IMR-90 (cell line): ENCODE measurements at places on chromosomes 2 and 18.

DNA sequence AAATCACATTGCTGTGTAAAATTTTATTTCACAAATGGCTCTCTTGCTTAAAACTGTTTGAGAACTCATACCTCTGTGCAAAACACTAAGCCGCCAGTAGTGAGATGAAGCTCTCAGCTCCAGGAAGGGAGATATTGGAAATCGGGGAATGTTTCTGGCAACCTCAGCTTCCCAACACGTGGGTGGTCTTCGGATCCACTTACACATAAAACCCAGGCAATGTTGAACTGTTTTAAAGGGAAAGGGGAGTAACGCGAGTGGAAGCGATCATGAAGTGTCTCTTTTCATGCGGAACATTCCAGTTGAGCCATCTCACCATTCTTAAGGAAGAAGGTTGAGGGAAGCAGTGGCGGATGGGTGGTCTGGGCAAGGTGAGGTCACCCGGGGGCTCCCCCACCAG is 136.8 kb downstream of the ASB1 start:
- DNase-seq, result no peak

DNA sequence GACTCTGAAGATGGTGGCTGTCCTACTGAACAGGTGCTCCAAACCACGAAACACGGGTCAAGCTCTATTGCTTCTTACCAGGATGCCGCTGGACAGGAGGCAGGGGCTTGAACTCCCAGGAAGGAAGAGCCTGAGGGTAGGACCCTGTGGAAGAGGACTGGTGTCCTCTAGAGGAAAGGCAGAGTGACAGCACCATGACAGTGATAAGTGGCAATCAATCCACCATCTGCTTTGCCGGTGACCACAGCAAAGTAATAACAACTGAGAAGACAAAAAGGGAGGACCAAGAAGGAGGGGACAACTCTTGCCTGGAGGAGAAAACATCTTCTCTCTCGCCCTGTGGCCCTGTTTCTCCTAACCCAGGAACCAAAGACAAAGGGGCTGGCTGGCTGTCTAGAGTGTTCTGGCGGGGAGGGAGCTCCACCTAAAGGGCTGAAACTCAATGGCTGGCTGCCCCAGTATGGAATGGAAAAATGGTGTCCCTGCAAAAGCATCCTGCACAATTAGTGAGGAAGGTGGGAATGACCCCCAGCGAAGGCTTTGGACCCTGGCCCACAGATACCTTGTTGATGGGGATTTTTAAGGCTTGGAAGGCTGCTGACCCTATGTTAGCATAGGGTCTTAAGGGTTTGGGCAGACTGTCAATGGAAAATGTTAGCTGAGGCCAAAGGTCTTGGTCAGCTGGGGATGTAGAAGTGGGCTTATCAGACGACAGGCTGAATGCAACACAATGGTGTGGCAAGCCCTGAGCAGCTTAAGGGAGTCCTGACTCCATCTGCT is 35.4 kb downstream of the PROC start:
- no peak for DNase-seq

GRCh38 chr2:112646102-112646719 is 472 bp downstream of the SLC20A1 start:
- DNase-seq, result no peak

- no peak for DNase-seq
Observed at GRCh38 chr2:23519334-23519651, 134.3 kb downstream of the KLHL29 start.

DNA sequence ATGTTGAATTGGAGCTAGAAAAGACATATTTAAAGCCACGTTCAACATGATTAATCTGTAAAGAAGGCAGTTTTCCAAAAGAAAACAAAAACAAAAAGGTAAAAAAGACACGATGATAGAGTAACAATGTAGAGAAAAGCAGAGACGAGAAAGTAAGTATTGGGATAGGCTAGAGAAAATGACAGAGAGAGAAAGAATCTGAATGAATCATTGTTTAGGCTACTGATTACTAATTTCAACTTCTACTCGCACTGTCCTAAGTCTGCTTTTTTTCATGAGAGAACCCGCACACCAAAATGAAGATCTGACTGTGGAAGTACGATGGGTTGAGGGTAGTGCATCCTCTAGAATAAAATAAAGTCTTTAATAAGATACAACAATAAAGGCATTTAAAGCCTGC is 1599.2 kb upstream of the TMEFF2 start:
- no peak for DNase-seq

DNA sequence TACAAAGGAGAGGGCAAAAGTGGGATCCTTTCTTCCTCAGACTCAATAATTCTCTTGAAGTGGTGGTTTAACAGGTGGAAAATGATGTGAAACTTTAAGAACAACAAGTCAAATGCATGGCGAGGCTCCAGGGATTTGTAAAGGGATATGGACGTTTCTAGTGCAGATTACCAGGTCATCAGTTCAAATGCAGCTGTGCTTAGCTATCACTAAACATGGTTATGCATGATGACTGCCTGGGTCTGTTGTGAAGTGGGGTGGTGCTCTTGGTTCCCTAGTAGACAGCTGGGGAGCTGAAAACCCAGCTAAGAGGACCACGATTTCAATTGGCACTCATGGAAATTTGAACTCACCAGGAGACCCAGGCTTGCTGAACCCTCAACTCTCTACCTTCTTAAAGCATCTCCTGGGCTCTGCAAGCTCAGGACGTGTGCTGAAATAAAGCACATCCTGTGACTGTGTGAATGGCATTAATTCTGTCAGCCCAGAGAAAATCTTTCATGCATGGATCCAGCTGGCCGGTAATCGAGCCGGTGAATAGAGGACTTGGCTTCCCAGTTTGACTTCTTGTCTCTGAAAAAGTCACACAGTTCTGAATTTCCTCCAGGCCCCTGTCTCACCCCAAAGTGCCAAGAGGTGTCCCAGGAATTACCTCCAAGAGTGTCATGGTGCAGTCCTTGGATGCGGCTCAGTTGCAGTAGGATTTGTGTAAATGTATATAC is 146.1 kb downstream of the MTX2 start:
- no peak for DNase-seq

DNA sequence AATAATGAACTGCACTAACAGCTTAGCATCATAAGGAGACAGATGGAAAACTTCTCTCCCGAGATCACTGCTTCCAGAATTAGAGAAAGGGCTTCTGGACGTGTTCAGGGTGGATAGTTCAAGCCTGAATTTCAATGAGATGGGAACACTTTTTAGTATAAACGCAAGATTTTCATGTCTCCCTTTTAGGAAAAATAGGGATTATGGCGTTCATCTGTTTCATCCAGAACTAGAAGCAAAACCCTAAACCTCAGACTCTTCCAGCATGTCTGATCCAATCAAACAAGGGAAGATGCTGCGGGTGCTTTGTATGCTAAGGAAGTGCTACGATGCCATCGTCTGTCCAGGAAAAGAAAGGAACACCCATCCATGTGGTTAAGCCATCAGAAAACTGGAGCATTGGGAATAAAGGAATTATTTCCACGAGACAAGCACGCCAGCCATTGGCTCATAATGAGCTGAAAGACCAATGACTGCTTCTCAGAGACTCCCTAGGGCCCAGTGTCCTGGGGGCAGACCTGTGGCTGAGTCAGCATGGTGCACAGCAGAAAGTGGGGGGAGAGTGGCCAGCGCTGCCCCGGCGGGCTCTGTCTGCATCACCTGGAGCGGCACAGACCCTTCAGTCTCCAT is 65.9 kb upstream of the AFF3 start:
- peak; percentile 10 for DNase-seq

DNA sequence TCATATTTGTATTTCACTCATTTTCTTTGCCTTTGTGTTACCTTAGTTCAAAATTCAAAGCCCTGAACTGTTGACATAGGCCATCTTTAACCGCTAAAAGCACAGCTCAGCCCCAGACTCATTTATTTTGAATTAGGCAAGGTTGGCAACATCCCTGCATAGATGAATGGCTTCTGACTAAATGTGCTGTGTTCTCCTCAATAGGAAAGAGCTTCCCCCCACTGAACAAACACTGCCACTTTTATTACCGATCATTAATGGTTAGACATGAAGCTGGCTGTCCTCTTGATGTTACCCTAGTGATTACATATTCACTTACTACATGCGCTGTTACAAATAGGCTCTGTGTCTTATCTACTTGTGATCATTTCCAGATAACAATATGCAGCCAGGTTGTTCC is 170.7 kb downstream of the ADCYAP1 start:
- no peak for DNase-seq

GRCh38 chr18:59005262-59005661 is 134.4 kb upstream of the SEC11C start:
- DNase-seq, result peak; percentile 42

DNA sequence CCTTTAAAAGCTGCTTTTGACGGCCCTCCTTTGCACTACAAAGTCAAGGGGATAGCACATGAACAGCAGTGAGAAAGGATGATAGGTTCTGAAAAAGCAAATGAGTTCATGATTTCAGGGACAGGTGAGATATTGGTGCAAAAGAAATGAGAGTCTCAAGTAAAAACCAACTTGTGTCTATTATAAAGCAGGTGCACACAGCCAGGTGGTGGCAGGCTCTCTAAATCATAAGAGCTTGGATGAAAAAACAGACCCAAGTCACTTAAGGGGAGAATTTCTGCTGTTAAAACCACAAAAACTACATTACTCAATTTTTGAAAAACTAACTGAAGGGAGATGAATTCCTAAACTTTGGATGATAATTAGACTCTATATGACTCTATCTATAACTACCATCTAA is 201.5 kb downstream of the SP3 start:
- DNase-seq, result no peak

DNA sequence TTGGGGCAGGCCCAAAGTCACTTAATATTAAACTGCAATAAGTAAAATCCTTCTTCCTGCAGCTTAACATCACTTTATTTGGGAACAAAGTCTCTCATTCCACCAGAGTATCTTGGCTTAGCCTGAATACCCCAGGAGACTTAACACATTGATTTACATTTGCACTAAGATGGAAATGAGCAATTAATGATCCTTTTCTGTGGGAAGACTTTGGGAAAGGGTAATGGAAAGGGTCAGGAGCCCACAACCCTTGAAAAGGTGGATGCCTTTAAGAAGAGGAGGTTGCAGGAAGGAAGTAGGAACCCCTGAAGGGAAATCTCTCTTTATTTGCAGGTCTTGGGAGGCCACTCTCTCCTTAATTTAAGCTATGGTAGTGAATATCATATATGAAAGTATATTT is 28.0 kb upstream of the BARD1 start:
- no peak for DNase-seq

GRCh38 chr2:46569766-46570165 is 90.4 kb downstream of the TMEM247 start:
- DNase-seq, result no peak
